ENCODE measurements at places on chromosomes 7 and 10.

DNA sequence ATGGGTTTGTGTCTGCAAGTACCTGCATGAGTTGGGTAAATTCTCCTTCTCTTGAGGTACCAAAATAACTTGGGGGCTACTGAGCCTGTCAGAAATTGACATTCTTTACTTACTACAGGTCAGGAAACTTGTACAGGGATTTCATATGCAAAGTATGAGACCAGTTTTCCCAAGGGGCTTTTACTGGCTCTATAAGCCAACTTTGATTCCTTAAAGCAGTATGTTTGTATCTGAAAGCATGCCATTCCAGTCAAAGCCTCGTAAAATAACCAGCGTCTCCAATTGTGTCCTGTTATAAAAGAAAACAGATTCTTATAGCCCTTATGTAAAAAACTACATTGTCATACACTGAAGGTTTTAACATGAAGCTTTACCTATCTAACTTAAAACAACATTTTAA lies 90.2 kb downstream of the ZNF467 start:
- DNase-seq: no peak

DNA sequence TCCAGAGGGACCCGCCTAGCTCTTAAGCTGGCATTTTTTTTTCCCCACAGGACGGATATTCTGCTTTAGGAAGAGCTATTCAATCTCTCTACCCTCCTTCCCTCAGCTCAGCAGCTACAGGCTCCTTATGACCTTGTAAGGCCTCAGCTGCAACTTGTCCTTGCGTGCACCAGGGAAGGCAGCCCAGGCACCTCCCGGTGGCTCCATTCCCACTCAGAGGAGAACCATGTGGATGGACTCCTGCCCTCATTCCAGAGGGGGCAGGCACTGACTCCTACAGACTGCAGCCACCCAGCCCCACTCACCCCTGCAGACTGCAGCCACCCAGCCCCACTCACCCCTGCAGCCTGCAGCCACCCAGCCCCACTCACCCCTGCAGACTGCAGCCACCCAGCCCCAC lies 73.7 kb downstream of the ITIH5 start:
- no peak for DNase-seq

DNA sequence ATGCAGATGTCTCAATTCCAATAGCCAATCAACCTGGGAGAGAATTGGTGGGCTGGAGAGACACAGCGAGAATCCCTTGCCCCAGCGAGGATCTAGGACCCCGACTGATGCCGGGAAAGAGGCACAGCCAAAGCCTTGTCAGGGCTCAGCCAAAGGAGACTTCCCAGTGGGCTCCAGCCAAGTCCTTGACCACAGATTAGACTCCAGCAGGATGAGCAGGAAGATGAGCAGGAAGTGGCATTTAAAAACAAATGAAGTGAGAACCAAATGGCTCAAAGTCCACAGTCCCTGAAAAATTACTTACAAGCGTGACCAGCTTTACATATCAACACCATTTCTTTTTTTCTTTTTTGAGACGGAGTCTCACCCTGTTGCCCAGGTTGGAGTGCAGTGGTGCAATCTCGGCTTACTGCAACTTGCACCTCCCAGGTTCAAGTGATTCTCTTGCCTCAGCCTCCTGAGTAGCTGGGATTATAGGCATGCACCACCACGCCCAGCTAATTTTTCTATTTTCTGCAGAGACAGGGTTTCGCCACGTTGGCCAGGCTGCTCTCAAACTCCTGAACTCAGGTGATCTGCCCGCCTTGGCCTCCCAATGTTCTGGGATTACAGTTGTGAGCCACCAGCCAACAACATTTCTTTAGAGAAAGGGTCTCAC lies 40.2 kb downstream of the CTBP2 start:
- no peak for DNase-seq

GRCh38 chr7:135275971-135276580 lies 42.4 kb downstream of the STRA8 start:
- no peak for DNase-seq

DNA sequence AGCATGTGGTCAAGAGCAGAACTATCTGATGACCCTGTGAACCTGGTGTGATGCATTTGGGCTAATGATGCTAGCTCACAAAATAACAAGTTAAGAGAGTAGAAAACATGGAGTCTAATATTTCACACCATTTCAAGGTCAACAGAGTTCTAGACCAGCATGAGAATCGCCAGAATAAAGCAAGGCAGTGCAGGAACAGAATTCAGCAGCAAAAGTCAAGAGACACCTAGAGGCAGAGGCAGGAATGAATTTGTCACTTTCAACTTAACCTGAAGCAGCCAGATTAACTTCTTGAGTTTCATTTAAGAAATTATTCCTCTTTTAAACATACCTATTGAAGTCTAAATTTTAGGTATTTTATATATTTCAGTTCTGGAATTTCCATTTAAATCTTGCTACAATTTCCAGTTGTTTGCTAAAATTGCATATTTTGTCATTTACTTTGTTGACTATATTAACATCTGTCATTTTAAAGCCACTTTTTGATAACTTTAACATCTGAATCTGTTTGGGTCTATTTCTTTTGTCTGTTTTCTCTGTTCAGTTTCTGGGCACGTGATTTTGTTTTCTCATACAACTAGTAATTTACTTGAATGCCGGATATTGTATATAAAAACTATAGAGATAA lies 44.2 kb upstream of the PRSS58 start:
- DNase-seq: no peak

GRCh38 chr7:69433081-69433480 lies 165.2 kb upstream of the AUTS2 start:
- no peak for DNase-seq

DNA sequence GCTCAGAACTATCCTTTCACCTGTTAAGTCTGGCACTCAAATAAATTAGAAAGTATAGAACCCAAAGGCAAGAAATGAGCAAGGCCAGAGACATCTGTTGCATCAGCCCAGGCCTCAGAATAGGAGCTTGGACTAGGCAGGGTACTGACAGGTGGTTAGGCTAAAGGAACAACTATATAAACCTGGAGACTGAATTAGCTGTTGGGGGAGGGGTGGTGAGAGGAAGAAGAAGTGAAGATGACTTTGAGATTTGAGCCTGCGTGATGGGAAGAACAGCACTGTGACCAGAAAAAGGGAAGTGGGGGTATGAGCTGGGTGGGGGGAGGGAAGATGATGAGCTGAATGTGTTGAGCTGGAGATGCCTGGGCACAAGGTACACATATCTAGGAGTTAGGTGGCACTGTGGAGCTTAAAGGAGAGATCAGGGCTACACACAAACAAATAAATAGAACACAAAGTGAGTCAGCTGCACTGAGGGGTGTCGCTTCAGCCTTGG lies 244.7 kb downstream of the PTEN start:
- DNase-seq: no peak

DNA sequence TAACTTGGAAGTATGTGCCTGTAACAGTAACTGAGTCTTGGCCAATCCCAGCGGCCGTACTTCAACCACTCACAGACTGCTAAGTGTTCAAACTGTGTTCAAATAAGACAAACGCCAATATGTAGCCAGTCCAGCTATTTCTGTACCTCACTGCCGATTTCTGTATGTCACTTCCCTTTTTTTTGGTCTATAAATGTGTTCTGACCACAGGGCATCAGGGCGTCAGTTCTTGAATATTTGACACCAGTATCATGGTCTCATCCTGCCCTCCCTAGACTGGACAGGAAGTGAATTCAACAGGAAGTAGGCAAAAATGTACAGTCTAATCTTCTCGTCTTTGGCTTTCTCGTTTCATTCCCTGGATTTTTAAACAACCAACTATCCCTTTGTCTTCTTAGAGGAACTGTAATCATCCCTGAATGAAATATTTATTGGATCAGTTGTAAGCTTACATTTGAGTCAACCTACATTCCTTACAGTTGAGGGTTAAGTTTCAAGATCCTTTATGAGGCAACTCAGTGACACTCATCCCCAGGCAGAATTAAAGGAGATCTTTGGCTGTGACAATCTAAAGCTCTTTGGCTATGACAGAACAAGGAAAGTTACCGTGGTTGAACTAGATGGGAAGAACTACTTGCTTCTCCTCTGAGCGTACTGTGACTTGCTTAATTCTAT lies 232.7 kb downstream of the NSUN6 start:
- no peak for DNase-seq

DNA sequence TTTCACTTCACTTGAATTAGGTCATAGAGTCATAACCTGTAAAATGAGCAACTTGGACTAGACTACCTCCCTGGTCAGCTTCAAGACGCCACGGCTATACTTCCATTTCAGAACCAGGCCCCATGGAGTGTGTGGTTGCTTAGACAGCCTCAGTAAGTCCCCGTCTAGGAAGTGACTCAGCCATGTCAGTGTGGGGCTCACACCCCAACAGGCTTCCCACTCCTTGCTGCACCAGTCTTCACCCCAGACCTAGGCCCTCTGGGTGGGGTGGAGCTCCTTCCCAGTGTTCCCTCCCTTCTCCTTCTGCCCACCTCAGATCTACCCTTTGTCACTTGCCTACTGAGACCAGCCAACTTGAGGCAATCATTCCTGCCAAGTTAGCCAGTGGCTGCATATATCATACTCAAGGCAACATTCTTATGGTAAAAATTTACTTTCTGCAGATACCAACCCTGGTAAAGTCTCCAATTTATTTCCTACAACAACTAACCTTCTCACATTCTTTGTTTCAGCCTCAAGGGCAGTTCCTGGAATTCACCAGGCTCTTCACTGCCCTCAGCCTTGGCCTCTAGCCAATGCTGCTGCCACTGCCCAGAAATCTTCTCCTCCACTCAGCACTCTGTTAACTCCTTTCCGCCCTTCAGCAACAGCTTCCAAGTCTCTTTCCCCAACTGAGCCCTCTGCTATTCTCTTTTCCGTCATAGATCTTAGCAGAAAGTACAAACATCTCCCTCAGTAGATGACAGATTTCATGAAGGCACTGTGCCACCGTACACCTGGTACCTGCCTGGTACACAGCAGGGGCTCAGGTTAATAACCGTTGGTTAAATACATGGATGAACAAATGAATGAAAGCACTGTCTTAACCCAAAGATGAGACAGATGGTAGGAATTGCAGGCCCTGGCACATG lies 31.3 kb upstream of the ZNRF2 start:
- DNase-seq: no peak

DNA sequence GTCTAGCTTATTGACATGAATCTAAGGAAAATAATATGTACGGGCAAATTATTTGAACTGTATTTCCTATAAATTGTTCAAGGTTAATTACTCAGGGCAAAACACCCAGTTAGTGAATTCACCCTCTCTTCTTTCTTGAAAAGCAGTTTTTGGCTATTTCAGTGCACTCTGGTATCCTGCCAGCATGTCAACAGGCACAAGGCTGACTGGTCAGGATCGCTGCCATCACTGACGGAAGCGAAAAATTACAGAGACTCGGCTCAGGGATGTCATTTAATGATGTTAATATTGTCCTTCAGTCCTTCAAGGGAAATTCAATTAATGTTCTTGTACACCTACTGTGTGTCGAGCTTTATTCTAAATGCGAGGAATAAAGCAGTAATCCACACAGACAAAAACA lies 28.3 kb upstream of the OLAH start:
- DNase-seq: no peak

GRCh38 chr10:29737074-29737593 lies 102.4 kb upstream of the SVIL start:
- no peak for DNase-seq

GRCh38 chr10:103659674-103660363 lies 166.3 kb downstream of the NEURL1 start:
- peak; percentile 67 for DNase-seq

GRCh38 chr7:140653319-140654108 lies 12.9 kb upstream of the DENND2A start:
- DNase-seq: peak; percentile 80

DNA sequence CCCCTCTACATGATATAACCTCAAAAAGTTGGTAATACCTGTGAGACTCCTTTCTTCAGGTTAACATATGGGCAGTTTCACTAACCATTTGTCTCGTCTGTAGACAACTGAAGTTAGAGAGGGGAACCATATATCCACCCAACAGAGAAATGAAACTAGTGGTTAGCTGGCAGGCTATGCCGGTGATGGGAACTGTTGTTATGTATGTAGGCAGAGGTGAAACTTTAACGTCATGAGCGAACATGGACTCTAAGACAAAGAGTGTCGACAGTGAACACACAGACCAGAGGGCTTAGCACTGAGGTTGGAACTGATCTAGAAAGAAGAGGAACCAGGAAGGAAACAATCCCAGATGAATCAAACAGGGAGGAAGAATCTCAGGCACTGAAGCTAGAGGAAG lies 112.4 kb downstream of the ELMO1 start:
- no peak for DNase-seq

DNA sequence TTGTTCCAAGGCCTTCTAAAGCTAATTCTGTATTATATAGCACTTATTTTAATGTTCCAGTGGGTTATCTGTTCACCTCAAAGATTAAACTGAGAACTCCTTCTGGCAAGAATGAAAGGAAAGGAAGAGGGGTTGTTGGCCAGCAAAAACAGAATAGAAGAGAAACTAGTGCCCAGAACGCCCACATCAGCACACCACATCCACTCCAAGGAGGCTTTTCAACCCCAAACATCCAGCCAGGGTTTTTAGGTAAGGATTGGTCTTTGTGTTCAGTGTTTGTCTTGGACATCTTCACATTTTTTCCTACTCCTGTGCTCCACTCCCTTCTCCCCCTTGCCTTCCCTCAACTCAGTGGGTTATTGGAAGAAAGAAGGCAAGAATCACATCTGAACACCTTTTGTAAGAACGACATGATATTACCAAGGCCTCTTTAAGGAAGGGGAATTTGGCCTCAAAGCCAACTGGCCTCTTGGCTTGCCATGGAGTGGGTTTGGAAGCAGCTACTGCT lies 55.8 kb downstream of the BICC1 start:
- DNase-seq: no peak

DNA sequence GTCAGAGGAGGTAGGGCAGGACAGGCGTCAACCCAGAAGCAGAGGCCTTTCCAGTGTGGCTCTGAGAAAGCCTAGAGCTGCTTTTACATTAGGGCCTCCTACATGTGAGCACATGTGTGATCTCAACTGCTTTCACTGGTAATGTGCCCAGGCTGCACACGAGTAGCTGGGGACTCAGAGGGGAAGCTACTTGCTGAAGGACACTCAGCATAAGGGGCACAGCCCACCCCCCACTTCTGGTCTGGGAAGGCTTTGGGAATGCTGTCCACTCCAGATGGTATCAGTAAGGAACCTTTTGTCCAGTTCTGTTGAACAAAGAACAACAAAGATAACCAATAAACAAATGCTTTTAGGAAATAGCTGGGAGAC lies 18.9 kb downstream of the PRF1 start:
- no peak for DNase-seq

- no peak for DNase-seq
These were observed 22.6 kb upstream of the TRIM8 start for GRCh38 chr10:102621443-102622325.

- no peak for DNase-seq
These were observed 2.6 kb upstream of the EGFR start for GRCh38 chr7:55016061-55016745.

DNA sequence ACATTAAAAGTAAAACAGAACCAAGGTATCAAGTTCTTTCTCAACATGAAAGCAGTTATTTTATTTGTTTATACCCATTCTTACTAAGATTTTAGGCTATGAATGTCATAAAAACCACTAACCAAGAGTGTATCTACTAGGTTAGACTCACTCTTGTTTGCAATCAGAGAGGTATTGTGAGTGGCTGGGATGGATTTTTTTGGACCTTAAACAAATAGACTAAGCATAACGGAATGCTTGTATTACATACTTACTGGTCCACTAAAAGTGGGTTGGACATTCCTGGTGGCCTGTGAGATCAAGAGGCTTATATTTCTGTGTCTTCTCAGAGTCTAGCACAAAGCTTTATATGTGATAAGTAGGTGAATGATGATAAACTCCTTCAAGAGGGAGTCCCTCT lies 32.6 kb upstream of the CBLL1 start:
- DNase-seq: no peak

GRCh38 chr7:81393018-81393417 lies 376.8 kb downstream of the HGF start:
- no peak for DNase-seq

All from retina (tissue), 1 donor.